ENCODE measurements at places on chromosomes 16 and 17.

GRCh38 chr17:56351675-56352074 lies 198.4 kb downstream of the ANKFN1 start:
- no peak for DNase-seq

DNA sequence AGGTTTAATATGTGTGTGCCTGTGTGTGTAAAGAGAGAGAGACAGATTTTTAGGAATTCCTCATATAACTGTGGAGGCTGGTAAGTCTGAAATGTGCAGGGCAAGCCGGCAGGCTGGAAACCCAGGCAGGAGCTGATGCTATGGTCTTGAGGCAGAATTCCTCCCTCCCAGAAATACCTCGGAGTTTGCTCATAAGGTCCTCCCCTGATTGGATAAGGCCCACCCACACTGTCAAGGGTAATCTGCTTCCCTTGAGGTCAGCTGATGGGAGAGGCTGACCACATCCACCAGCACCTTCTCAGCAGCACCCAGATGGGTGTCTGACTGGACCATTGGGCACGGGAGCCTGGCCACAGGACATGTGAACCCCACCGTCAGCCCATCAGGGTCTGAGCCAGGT lies 42.4 kb downstream of the C16orf95 start:
- no peak for DNase-seq

GRCh38 chr17:39937447-39937846 lies 9.9 kb downstream of the LRRC3C start:
- no peak for DNase-seq

- no peak for DNase-seq
Measured at GRCh38 chr17:17935321-17936271, 36.6 kb downstream of the TOM1L2 start.

DNA sequence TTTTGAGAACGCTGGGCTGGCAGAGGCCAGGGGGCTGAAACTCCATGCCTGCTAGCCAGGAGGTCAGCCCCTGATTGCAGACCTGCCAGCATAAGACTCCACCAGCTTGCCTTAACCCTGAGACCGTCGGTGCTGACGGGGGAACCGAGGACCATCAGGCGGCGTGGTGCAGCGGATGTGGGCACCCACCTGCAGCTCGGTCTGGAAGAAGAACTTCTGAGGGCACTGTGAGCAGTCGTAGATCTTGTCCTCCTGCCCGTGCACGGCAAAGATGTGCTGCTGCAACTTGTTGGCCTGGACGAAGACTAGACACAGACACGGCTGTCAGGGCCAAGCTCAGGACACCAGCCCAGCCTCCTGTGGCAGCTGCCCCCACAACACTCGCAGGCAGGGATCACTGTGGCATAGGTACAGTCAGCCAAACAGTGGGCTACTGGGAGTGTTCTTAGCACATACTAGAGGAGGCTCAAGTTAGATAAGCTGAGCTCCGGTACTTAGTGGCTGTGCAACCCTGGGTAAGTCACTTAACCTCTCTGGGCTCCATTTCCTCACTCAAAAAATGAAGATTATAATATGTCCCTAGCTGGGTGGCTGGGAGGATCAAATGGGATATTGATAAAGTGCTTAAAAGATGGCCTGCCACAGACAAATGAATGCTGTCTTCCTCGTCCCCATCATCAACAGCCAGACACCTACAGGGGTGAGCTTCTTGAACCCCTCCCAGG lies 150.0 kb downstream of the C16orf78 start:
- no peak for DNase-seq

DNA sequence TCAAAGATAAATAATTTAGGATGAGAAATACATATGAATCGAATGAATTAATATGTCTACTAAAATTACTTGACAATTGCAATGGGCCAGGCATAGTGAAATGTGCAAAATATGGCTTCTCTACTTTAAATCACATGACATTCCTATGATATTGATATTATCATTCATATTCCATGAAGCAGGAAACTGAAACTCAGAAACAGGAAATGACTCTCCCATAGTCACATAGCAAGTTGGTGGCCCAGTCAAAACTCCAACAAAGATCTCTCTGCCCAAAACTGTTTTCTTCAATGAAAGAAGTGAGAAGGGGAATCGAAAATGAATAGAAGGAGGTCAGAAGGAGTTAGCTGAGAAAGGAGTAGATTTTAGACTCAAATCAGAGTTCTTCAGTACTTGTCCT lies 272.2 kb downstream of the CDH8 start:
- no peak for DNase-seq

DNA sequence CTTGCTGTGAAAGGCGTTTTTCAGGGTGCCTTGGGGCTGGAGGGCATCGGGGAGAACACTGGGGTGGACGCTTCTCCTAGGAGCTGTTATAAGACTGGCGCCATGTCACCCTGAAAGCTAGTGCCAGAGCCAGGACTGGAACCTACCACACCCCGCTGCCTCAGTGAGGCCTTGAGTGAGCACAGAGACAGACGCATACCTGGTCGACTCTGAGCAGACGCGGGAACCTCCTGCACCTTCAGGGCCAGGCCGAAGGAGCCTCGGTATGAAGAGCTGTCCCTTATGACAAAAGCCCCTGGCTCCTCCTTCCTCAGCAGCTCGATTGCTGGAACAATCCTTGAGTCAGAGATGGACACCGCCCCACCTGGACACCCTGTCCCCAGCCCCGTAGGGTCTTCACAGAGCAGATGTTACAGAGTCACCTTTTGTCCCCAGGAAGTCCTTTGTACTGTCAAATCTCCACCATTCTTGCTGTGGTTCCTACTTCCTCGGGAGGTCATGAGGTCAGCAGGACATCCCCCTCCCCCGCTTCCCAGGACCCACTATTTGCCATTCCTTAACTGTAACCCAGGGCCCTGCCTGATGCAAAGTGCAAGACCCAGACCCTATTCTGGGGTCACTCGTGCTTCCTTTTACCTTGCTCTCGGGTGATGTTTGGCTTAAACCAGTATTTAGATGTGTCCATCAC lies 17.0 kb downstream of the TNS4 start:
- DNase-seq, result no peak

DNA sequence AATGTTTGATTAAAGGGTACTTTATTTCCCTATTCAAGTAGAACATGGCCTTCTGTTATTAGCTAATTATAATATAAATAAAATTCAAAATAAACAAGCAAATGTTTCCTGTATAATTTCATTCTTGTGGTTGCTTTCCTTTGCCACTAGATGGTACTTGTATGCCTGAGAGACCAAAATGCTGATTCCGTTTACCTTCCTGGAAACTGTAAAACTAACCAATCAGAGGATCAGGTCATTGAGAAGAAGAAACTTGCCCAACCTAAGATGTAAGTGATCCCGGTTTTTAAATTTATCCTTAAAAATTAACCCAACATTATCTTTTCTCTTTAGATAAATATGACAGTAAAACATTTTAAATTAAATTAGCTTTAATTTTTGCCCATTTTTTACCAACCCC lies 8.1 kb upstream of the ABCA5 start:
- no peak for DNase-seq

DNA sequence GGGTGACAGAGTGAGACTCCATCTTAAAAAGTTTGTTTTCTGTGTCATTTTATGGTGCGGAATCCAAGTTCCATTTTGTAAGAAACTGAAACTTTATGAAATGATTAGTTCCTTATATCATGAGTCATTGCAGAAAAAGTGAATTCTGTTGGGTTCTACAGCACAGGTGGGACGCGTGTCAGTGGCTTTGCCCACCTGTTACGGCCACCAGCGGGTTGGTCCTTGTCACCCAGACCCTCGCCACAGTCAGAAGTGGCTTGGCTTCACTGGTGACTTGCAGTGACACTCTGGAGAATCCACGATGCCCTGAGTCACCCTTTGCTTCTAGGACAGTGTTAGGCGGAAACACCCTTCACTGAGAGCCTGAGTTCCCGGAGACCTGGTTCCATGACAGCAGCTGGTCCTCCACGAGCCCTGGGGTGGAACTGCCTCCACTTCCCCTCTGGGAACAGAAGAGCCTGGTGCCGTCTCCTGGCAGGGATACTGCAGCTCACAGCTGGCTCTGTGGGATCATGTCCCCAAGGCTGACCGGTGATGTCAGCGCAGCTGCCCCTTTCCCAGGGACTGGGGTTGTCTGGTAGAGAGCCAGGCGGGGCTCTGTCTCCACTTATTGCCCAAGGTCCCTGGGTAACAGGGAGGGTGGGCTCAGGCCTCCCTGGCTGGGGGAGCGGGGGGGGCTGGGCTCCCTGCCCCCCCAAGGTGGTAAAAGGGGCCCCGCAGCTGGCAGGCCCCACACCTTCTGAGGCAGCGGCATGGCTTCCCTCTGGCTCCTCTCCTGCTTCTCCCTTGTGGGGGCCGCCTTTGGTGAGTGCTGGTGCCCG lies at the start of gene CTRB1:
CTRB1 (plus strand) TSS at position 733 of the 821 bp plus-strand sequence; CDS start at position 753, 20 bp downstream.
- DNase-seq, result no peak

GRCh38 chr16:54986409-54986808 lies 55.7 kb downstream of the IRX5 start:
- DNase-seq, result no peak

DNA sequence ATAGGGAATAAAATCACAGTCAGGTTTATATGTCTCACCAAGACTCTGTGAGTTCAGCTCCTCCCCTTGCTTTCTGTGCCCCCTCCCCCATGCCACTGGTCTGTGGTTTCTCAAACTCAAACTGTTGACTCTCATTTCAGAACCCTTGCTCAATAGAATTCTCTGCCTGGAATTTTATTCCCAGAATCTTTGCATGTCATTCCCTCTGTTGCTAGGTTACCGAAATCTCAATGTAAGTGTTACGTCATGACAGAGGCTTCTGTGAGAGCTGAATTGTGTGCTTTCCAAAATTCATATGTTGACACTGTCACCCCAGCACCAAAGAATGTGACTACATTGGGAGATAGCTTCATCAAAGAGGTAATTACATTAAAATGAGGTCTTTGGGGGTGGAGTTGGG lies 1938.8 kb downstream of the TP53TG3F start:
- DNase-seq, result no peak

GRCh38 chr16:74605746-74606520 lies 981 bp downstream of the GLG1 start:
- no peak for DNase-seq

All from stimulated activated CD8-positive, alpha-beta memory T cell treated with anti-CD3 and anti-CD28 coated beads, Interleukin-4, amount 100 ng/mL, for 4 hours (primary cell).